ENCODE measurements at places on chromosomes 5 and 9.
A peak's percentile ranks its signal among the peaks of the same experiment; 100 is the strongest.

DNA sequence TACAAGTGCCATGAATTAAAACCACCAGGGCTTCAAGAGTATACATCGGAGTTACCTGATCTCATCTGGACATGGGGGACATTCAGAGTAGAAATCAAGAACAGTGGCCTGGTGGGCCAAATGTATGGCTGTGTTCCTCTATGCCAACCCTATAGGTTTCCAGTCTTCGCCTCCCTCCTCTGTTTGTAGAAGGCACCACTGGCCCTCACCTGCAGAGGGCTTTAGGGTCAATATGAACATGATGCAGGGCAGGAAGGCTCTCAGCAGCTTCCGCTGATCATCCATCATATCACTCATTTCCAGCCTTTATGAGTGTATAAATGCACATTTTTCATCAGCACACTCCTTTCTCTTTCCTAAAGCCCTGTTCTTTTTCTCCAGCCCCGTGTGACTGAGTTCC lies 555.5 kb upstream of the BRINP1 start:
- no peak for DNase-seq

GRCh38 chr9:76323490-76323889 lies 70.7 kb downstream of the RFK start:
- DNase-seq: no peak

DNA sequence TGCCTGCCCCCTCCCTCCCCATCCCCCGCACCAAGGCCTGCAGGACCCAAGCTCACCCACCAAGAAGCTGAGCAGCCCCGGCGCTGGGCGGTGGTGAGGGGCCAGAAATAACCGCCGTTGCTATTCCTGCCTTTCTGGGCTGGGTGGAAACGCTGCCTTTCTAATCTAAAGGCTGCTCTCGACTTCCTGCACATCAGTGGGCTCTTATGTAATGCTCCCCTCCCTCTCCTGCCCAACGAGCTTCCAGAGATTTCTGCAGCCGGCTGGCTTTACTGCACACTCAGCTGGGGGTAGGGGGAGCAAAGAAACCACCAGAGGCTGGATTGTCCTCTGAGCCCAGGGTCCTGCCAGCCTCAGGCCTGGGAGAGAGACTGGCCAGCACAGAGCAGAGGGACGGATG lies 6.9 kb upstream of the EGR1 start:
- DNase-seq: peak; percentile 21

DNA sequence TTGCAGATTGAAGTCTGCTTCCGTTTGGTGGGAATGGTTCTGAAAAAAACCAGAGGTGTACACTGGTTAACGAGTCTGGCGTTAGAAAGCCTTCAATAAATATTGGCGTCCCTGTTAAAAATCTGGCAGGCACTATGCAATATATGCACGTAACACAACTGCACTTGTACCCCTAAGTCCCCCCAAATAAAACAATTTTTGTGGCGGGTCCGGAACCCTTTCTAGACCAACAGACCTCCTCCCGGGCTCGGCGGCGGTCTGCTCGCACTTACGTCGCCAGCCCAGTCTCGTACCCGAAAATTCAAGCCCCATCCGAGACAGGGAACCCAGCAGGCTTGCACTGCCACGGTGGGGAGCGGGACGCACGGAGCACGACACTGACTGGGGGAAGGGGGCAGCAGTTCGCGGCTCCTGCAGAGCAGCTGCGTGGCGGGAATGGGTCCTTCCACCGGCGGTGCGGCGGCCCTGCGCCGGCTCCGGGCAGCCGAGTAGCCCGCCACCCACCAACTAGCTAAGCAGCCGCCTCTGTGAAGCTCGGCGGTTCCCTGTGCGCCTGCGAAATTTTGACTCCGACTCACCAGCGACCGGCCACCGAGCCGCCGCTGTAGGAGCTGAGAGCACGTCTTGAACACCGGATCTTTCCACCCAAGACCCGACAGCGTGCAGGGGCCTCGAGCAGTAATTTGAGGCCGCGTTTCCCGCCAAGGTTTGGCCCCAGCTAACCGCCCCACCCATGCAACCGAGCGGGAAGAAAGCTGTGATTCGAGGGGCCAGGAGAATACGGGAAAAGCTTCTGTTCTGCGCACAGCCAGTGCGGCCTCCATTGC lies 3.9 kb downstream of the MCIDAS start:
- DNase-seq: no peak

DNA sequence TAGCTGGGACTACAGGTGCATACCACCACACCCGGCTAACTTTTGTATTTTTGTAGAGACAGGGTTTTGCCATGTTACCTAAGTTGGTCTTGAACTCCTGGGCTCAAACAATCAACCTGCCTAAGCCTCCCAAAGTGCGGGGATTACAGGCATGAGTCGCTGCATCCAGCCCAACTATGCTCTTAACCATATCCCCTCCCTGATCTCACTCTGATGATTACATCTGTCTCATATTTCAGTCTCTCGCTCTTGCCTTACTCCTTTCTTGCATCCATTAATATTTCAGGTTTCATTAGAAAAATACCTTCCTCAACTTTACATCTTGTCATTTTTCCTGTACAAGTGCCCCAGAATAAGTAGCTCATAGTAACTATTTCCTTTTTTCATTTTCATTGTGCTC lies 61.0 kb upstream of the BASP1 start:
- DNase-seq: peak; percentile 43

GRCh38 chr9:28135549-28135948 lies 562.3 kb upstream of the C9orf72 start:
- peak; percentile 30 for DNase-seq
